ENCODE measurements at places on chromosomes 7 and 10.

DNA sequence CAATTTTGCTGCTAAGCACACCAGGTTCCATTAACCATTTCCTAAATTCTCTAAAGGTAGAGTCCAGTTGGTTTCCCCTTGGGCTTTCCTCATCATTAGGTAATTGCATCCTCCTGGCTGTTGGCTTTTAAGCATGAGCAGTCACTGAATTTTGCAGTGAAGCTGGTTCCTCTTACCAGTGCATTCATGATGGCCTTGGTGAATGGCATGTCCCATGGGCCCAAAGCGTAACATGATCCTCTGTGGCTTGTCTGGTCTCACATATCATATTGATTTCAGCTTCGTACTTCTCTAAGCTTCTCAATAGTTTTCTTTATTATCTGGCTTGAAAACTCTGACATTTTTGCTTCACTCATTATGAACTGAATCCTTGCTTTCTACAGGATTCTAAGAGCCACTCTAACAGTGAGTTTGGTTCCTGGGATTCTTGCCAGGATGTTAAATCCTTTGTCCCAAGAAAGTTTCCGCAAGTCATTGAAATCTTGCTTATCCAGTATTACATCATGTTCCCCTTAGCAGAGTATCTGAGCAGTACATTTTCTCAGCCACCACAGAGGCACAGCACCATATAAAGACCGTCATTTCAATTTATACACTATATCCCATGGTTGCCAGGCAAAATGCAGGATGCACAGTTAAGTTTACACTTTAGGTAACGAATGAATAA is 134.2 kb downstream of the PTN start:
- DNase-seq: no peak

DNA sequence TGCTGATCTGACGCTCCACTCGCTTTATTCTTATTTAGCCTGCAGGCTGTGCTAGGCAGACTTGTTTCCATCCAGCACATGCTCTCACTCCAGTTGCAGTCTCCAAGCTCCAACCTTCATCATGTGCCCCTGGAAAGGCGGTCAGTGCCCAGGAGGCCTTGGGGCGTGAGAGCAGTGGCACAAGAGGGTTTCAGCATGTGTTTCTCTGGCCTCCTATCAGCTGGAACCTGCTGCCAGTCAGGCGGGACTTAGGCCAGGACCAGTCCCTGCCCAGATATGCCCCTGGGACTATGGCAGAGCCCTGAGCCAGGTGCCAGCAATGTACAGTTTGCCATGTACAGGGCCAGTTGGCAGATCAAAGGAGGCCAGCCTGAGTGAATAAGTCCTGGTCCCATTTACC is 330.2 kb upstream of the FZD1 start:
- no peak for DNase-seq

DNA sequence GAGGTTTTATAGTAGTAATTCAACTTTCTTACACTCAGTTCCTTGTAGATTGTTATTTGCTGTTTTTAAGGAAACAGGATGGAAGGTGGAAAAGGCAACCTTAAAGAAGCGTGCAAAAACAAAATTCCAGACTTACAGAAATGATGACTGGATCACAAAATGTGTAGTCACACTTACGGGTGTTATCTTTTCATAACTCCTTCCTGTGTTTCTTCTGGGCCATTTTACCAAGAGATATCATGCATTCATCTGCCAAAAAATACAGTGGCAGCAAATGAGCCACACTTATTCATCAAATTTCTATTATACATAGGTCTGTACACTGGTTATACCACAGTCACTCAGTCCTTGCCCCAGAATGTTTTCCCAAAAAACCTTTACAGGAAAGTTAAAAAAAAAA is 94.3 kb upstream of the IL6 start:
- no peak for DNase-seq

DNA sequence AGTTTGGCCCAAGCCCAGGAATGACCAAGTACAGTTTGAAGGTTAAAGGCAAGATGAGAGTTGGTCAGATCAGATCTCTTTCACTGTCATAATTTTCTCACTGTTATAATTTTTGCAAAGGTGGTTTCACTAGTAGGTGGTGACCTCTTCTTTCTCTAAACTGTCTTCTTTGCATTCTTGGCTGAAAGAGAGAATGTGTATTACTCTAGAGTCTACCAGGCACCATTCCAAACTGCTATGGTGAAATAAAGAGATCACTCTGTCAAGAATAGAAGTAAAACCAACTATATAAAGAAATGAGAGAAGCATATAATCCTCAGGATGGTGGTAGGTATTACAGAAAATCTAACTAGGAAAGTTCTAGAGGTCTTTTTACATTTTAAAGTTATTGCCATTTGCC is 72.7 kb downstream of the DYNC1I1 start:
- no peak for DNase-seq

GRCh38 chr7:78073609-78074382 is 275.2 kb downstream of the PHTF2 start:
- no peak for DNase-seq

GRCh38 chr10:34780818-34781380 is 34.2 kb downstream of the PARD3 start:
- no peak for DNase-seq

- no peak for DNase-seq
Observed at GRCh38 chr10:95810198-95810976, 54.4 kb downstream of the ENTPD1 start.

- no peak for DNase-seq
Observed at GRCh38 chr10:69344591-69345252, 66.4 kb downstream of the HK1 start.

GRCh38 chr7:80632139-80632538 is 6.3 kb upstream of the CD36 start:
- DNase-seq: no peak

DNA sequence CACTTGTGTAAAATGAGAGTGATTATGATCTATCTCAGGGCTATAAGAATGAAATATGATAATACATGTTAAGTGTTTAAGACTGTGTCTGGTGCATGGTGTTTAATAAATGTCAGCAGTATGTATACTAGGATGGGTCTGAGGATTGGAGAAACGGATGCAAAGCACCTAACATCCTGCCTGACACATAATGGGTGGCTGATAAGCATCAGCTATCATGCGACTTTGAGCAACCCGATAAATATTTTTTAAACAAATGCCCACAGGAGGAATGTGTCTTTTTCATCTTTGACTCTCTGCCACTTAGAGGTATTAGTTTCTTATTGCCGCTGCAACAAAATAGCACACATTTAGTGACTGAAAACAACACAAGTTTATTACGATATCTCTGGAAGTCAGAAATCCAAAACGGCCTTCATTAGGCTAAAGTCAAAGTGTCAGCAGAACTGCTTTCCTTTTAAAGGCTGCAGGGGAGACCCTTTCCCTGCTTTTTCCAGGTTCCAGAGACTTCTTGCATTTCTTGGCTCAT is 93.2 kb upstream of the ARHGAP21 start:
- no peak for DNase-seq

DNA sequence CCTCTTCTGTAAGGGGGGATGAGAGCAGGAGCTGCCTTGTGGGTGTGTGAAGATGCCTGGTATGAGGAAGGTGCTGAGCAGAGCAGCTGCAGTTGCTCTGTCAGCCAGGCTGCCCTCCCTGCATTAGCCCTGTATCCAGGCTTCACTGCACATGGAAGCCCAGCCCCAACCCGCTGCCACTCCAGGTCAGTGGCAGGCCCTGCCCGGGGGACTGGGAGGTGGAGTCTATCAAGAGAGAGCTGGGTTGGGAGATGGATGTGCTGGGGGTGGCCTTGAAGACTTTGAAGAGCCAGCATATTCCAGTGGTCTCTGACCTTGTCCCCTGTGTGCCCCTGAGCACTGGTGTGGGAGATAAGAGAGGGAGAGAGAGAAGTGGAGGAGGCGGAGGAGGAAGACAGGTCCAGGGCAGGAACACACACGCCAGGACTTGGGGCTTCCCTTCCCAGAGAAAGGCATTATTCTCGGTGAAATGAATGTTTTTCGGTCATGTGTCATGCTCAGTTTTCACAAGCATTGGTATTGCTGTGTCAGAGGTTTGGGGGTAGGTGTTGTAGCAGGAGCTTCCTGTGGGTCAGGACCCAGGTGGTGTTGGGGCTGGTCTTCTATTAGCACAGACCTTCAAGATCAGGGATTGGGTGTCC is 2.6 kb downstream of the PPIF start:
- DNase-seq: no peak

DNA sequence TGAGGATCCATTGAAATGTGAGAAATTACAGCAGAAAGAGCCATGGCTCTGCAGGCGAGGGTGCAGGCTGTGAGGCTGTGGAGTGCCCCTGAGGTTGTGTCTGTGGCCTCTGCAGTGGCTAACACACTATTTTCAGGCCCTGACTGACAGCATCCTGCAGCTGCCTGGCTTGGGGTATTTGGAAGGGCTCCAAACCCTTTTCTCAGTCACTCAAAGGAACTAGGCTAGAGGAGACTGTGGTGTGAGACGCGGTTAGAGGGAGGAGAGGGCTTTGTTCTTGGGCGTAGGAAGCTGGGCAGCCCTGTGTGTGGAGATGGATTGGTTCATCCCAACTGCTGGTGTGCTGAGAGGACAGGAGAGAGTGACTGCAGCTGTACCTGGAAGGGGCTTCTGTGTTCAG is 134.9 kb downstream of the RAMP3 start:
- no peak for DNase-seq

DNA sequence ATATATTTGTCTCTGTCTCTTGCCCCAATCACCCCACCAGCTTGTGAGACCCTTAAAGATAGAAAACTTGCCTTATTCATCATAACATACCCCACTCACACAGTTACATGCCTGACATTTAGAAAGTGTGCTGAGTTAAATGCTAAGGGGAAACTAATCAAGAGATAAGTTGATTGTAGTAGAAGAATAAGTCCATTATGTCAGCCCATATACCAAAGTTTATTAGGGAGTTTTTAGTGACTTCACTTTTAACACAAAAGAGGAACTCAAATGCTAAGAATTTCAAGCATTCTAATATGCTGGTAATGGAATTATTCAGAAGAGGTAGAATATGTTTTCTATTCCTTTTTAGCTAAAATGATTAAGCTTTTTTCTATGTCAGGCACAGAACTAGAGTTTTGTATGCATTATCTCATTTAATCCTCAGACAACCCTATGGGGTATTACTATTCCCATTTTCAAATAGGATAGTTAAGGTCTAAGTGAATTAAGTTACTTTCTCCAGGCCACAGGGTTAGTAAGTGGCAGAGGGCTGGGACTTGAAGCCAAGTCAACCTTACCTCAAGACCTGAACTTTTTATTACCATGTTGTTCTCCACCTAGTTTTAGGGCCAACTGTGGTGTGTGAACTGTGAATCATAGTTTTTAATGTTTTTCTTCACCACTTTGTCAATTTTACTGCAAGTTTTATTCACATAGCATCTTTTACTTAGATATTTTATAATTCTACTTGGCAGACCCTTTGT is 19.6 kb downstream of the ASAH2 start:
- no peak for DNase-seq

DNA sequence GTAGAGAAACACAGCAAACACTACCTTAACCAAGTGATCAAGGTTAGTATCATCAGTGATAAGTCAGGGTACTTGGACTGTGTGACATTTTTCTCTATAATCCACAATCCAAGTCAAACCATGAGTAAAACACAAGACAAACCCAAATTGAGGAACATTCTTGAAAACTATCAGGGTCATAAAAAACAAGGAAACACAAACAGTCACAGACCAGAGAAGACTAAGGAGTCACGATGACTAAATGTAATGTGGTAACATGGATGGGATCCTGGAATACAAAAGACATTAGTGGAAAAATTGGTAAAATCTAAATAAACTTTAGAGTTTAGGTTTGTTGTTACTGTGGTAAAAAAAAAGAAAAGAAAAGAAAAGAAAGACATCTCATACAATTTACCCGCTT is 103.8 kb downstream of the ARMH3 start:
- DNase-seq: no peak

DNA sequence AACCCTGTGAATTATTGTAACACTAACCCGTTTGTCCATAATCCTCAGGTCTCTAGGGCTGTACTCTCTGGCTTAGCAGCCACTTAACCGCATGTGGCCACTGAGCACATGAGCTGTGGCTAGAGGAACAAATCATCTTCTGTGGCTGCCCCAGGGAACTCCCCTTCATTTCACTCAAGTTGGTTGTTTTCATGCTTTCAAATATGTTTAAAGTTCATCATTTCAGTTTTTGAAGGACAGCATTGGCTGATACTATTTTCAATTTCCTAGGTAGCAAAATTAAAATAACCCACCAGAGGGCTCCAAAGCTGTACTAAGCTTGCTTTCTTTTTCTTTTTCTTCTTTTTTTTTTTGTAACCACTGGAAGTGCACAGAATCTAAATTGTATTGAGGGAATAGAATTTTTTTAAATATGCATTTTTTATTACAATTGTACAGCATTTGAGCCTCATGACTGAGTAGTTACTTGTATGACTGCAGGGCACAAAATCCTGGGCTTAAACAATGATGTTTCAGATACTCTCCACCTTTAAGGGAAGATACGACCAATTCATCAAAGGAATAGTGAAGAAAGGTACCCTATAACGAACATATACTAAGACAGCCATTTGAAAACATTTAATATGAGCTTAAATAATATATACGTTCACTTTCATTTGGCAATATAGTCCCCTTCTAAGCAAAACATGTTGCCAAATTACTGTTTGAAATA is 38.6 kb downstream of the MRC1 start:
- no peak for DNase-seq

DNA sequence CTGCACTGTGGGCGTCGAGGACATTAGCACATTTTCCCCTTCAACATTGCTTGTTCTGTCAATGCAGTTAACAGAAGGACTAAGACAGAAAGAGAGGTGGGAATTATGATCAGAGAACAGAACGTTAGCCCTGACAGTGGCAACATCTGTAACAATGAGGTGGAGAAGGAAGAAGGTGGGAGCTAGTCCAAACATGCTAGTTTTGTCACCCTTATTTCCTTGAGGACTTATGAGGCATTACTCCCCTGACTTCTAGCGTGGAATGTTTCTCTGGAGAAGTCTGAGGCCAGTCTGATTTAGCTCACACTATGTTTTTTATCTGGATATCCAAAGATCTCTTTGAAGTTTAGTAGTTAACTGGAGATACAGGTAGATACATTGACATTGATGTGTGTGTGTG is 73.4 kb downstream of the ZMYND11 start:
- DNase-seq: no peak

Measured in prostate gland (tissue), 2 donors.